ENCODE measurements at places on chromosomes 16 and 17.

DNA sequence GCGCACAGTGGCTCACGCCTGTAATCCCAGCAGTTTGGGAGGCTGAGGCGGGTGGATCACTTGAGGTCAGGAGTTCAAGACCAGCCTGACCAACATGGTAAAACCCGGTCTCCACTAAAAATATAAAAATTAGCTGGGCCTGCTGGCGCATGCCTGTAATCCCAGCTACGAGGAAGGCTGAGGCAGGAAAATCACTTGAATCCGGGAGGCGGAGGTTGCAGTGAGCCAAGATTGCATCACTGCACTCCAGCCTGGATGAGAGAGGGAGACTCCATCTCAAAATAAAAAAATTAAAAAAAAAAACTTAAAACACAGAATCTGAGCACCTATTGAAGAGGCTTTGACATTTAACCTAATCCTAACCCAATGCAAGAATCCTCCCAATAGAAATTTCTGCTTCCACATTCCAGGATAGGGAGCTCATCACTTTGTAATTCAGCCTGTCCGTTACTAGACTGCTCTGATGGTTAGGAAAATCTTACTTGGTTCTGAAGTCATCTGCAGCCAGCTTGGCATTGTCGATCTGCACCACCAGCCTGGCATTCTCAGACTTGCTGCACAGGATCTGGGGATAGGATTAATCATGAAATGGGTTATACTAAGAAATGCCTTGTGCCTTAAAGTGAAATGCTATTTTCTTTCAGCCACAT is 2.1 kb downstream of the KRT33B start:
- peak; percentile 83 for DNase-seq

- no peak for DNase-seq
Measured at GRCh38 chr16:11560701-11561453, 25.8 kb downstream of the LITAF start.

DNA sequence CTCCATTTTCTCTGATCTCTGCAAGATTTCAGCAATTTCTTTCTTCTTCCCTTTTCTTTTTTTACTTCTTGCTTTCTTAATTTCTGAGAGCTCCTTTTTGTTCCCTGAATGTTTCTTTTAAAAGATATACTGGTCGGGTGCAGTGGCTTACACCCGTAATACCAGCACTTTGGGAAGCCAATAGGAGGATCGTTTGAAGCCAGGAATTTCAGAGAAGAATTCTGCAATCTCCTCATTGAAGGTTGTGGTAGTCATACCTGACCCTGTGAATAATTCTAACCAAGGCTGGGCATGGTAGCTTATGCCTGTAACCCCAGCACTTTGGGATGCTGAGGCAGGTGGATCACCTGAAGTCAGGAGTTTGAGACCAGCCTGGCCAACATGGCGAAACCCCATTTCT is 15.6 kb upstream of the ABCC1 start:
- DNase-seq: no peak

- no peak for DNase-seq
Measured at GRCh38 chr16:89700649-89701424, 668 bp downstream of the SPATA2L start.

DNA sequence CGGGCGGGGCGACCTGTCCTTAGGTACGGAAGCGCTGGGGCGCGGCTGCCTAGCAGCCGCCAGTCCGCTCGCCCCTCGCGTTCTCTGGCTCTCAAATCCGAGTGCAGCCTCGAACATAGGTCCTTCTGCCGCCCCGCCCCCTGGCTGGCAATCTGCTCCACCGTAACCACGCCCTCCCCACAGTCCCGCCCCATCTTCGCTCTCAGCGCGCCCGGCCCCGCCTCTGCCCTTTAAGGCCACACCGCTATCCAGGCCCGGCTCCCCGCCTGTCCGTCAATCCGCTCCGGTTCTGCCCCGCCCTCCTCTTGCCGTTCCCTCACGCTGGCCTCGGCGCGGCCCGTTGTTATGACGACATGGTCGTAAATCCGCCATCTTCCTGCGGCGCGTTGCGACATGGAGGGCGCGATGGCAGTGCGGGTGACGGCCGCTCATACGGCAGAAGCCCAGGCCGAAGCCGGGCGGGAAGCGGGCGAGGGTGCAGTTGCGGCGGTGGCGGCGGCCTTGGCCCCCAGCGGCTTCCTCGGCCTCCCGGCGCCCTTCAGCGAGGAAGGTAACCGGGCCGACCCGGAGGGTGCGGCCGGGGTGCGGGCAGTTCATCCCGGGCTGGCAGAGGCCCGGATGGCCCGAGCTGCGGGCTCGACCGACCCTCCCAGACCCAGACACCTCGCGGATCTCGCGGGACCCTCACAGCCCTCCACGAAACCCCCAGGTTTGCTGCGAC is at the start of gene E4F1:
E4F1 (plus strand) TSS at position 371 of the 721 bp plus-strand sequence; CDS start at position 394, 23 bp downstream.
- DNase-seq: peak; percentile 100

DNA sequence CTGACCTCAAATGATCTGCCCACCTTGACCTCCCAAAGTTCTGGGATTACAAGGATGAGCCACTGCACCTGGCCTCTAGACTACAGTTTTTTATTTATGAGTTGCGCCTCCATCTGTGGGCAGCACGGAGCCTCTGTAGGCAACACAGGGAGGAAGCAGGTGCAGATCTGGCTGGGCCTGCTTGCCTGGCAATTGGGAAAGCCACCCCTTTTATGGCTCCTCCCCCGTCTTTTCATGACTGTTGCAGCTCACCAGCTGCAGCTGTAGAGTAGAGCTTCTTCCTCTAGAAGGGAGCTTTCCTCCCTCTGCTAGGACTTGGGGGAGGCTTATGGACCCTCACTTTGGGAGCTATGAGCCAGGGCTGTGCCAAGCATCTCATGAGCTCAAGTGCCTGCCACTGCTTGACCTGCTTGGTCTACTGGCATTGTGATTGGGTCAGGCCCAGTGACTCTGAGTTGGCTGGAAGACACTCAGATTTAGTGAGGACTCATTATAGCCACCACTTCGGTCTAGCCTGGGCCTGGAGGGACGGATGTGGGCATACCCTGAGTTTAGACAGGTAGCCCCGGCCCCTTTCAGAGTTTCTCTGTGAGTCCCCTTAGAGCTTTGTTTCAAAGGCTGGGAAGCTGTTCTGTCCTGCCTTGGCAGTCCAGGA is 6.9 kb upstream of the SLC7A6 start:
- DNase-seq: peak; percentile 17

- no peak for DNase-seq
Measured at GRCh38 chr16:66984892-66985311, 3.5 kb upstream of the CES4A start.

DNA sequence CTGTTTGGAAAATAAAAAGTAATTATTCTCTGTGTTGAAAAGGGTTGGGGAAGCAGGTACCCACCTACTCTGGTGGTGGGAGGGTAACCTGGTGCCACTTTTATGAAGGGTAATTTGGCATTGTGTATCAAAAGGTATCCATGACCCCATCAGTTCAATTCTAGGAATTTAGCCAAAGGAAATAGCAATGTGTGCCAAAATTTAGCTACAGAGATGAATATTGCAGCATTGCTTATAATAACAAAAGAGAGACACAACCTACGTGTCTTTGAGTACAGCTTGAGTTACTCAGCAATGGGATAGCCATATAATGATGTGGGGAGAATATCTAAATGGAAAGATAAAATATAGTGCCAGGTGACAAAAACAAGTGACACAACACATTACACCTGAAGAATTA is 170.7 kb downstream of the NTN1 start:
- DNase-seq: no peak

DNA sequence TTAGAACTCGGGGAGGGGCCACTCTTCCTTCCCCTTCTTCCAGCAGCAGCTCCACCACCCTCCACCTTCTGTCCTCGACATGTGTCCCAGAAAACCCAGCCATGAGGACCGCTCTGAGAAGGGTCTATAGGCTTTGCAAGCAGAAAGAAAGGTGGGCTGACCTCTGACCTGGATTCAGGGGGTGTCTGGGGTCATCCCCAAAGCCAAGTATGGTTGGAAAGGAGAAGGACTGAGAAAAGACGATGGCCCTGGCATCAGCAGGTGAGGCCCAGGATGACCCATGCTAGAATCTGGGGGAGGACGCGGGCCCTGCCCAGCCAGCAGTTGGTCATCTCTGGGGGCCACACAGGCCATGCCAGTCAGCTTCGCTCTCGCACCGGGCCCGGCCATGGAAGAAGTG is 6.1 kb upstream of the SMIM5 start:
- DNase-seq: no peak

- no peak for DNase-seq
Measured at GRCh38 chr17:8413328-8413727, 15.7 kb upstream of the RNF222 start.

DNA sequence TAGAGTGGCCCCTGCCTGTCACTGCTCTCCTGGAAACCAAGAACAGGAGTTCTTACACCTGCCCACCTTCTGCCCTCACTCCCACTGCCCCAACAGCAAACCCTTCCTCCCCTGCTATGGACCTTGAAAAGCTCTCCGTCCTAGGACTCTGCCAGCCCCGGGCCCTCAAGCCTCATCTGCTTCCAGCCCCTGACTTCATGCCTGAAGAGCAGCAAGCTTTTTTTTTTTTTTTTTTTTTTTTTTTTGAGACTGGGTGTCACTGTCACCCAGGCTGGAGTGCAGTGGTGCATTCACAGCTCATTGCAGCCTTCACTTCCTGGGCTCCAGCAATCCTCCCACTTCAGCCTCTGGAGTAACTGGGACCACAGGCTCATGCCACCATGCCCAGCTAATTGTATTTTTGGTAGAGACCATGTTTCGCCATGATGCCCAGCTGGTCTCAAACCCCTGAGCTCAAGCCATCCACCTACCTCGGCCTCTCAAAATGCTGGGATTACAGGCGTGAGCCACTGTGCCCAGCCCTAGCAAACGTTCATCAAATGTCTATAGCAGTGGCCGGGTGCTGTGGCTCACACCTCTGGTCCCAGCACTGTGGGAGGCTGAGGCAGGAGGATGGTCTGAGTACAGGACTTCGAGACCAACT is 16.9 kb downstream of the CARHSP1 start:
- DNase-seq: no peak

GRCh38 chr17:10843811-10844210 is 5.9 kb upstream of the PIRT start:
- DNase-seq: no peak

DNA sequence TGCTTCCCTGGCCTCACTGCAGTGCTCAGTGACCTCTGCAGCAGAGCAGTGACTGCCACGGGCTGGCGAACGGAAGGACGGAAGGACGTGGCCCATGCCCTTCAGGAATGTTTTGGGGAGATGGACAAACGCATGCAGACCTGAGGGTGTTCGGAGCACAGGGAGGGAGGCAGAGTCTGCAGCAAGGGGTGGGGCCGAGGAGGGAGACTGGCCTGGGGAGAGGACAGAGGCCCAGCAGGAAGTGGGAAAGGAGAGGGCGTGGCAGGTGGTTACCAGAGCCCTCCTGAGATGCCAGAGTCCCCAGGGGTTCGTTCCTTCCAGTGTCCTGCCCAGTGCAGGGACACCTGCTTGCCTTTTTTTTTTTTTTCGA is 21.9 kb downstream of the ADORA2B start:
- DNase-seq: no peak

- no peak for DNase-seq
Measured at GRCh38 chr17:51640108-51640622, 379.8 kb downstream of the UTP18 start.

DNA sequence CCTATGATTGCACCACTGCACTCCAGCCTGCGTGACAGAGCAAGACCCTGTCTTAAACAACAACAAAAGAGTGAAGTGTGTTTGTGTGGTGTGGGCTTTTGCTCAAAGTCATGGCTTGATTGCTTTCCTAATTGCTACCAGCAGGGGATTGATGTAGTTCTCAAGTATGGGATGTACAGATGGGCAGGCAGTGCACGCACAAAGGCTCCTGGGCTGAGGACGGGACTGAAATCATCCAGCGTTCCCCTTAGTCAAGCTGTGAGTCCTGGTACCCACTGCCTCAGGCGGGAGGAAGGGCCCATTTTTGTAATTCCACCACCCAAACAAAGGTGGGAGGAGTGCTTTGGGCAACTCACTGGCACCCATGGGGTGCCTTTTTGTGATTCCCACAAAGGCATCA is 47.3 kb downstream of the GDE1 start:
- no peak for DNase-seq

GRCh38 chr17:57365420-57365819 is 109.1 kb downstream of the MSI2 start:
- no peak for DNase-seq

GRCh38 chr17:31490671-31491375 is 99.3 kb downstream of the RAB11FIP4 start:
- no peak for DNase-seq

DNA sequence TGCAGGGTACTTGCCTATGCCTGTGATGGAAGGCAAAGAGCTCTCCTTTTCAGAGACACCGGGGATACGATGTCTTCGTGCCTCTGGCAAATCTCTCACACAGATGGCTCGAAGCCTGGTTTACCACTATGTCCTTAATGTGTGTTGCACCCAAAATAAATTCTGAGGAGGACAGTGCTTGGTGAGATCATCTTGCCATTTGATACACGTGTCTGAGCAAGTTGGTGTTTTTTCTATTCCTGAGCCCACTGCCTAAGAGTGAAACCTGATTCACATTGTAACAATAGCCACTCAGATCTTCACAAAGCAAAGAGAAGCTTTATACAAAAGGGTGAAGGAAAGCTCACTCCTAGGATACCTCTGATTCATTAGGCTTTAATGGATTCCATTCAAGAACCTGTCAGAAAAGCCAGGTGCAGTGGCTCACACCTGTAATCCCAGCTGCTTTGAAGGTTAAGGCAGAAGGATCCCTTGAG is 33.1 kb upstream of the AKAP1 start:
- no peak for DNase-seq

GRCh38 chr16:86819533-86819892 is 241.2 kb downstream of the FOXL1 start:
- DNase-seq: no peak

DNA sequence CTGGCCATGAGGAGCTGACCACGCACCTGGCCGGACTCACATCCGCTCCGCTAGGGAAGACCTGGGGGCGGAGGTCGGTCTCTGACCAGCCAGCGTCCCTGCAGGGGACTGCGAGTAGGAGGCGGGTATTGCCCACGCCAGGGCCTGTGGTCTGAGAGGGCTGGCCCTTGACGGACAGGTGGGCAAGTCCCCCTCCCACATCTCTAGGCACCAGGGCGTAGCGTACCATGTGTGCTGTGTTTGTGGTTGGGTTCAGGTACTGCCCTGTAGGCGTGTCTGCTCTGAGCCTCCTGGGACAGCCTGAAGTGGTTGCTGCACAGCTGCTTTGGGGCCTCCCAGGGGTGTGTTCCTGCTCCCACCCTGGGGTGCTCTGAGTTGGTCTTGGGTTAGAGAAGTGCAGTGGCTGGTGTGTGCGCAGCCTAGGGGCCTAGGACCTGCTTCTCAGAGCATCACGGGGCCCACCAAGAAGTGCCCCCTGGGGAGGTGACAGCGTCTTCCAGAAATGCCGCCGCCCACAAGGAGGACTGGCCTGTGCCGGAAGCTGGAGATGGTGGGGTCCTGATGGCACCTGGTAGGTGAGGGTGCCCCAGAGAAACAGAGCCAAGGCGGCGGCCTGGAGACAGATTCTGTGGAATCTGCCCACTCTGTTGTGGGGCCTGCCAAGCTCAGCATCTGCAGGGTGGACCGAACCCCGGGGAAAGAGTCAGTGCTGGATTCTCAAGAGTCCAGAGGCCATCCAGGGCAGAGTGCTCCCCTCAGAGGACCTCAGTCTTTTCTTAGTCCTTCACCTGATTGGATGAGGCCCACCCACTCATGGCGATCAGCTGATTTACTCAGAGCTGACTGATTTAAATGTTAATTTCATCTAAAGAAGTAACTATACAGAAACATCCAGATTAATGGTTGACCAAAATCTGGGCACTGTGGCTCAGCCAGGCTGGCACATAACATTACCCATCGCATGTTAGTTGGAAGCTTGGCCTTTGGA is 48.3 kb downstream of the WDR45B start:
- DNase-seq: no peak
